ENCODE measurements at places on chromosomes 4 and X.
A peak's percentile ranks its signal among the peaks of the same experiment; 100 is the strongest.

DNA sequence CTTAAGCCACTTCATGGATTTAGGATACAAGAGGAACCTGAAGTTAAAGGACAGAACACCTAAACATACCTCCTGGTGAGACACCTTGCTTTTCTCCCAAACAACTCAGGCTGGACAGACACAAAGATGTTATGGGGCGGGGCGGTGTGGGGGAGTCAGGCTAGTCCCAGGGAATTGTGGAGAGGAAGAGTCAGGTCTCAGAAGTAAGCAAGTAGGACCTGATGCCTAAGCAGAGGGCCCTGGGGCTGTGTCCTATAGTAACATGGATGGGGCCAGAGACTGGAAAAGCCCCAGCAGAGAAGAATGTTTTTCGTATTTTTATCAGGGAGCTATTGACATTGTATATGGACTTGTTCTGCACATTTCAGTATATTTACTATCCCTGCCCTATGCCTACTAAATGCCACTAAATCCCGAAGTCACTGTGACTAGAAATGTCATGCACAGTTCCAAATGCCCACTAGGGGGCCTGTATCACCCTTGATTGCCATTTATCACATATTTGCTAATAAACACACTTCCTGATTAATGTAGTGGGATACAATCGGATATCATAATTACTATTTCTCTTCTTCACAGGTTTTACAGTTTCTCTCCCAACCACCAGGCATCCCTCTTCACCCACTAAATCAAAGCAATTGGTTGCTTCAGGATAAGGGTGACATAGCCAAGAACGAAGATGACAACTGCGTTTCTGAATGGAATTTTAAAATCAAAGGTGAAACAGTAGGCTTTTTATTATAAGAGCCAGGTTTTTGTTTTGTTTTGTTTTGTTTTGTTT is 23.8 kb upstream of the ARHGAP10 start:
- peak; percentile 17 for DNase-seq

DNA sequence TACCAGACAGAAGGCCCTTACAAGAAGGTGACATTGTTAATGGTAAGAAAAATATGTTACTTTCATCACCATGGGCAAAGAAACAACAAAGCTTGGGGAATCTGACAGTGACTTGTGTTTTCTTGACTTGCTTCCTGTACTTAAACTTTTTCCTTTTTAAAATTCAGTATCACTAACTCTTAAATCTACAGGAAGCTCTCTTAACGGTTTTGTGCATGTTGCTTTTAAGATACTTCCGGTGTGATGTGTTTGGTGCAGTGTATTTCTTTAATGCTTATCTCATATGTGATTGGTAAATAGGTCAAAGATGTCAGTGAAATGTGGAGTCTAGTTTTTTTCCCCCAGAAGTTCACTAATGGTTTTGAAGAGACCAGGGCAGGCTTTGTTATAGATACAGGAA is 45.2 kb downstream of the ADH5 start:
- no peak for DNase-seq

DNA sequence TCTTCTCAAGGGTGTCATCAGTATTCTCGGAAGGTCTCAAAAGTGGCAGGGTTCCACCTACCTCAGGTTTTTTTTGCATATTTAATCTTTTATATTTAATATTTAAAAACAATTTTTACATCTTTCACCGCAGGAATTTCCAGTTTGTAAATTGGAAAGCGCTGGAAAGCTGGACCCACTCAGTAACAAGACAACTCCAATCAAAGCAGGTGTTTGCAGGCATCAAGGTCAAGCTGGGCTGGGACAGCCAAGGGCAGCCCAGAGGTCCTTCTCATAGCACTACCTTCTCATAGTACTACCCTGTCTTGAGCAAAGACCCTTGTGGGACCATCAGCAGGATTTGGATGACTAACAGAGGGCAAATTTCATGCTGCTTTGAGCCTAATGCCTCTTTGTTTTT is 160.1 kb downstream of the TET2 start:
- DNase-seq, result no peak

- no peak for DNase-seq
Measured at GRCh38 chr4:76204936-76205335, 8.7 kb downstream of the SCARB2 start.

- no peak for DNase-seq
Measured at GRCh38 chrX:133523526-133523925, 108.2 kb upstream of the GPC4 start.

- DNase-seq, result no peak
Measured at GRCh38 chr4:1403591-1404572, 2.4 kb downstream of the NKX1-1 start.

DNA sequence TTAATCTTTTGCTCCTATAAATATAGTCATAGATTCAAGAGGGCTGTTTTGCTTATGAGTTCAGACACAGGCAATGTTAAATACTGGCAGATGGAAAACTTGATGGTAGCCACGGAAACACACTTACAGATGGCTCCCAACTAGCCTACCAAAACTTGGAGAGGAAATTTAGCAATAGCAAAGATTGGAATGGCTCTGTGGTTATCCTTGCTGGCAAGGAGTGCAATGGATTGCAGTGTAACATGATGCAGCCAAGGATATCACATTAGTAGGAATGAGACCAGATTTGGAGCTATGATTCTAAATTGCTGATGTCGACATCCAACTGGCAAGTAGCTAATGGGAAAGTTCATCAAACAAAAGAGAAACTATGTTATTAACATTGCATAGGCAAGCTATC is 791.0 kb upstream of the DIAPH2 start:
- no peak for DNase-seq

GRCh38 chr4:86508436-86508835 is 85.7 kb upstream of the PTPN13 start:
- DNase-seq, result no peak

GRCh38 chr4:5960252-5960880 is 57.9 kb downstream of the C4orf50 start:
- DNase-seq, result no peak

DNA sequence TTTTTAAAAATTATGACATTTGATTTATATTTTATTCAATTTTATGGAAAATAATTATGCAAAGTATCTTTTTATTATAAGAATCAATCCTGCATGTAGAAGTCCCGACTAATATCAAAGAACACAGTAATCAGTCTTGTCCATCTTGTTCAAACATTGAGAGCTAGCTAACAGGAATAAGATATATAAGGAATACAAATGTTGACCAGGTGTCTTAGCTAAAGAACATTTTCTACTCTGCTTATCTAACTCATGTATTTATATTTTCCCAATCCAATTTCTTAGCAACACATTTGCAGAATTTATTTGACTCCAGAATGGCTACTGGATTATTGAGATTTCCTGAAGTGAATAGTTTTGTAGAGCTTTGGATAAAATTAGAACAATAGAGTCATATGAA is 61.5 kb upstream of the NR3C2 start:
- DNase-seq, result no peak

Data from stimulated activated CD8-positive, alpha-beta memory T cell treated with anti-CD3 and anti-CD28 coated beads, Interleukin-4, amount 100 ng/mL, for 24 hours (primary cell).